ENCODE measurements at places on chromosomes 4 and X.

DNA sequence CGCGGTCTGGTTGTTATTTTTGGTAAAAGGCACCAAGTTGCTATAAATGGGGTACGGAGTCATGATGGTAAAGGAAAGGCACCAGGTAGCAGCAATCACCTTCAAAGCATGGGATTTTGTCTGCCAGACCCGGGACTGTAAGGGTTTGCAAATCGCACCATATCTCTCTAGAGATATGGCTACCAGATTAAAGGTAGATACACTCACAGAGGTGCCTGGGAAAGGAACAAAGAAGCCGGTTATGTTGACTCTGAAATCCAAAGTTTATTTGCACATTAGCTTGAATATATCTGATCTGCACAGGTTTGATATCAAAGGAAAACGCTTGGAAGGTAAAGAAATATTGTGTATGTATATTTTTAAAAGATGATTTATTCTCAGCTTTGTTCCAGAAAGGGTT lies 4.6 kb downstream of the CCKAR start:
- DNase-seq, result no peak

GRCh38 chrX:3962511-3963311 lies 249.3 kb upstream of the PRKX start:
- no peak for DNase-seq

DNA sequence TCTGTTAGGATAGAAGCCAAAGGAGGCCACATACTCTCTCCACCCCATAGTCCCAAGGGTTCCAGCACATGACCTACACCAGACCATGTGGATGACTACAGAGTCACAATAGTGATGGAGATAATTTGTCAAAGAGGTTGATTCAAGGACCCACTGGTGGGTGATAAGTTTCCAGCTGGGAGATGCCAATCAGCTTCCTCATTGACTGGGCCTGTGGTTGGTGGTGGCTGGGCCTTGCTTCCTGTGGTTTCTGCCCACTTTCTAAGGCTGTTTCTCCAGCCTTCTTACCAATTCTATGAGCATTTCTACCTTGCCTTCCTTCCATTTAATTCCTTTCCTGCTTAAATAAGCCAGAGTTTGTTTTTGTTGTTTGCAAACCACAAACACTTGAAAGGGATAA lies 95.5 kb upstream of the CPEB2 start:
- no peak for DNase-seq

DNA sequence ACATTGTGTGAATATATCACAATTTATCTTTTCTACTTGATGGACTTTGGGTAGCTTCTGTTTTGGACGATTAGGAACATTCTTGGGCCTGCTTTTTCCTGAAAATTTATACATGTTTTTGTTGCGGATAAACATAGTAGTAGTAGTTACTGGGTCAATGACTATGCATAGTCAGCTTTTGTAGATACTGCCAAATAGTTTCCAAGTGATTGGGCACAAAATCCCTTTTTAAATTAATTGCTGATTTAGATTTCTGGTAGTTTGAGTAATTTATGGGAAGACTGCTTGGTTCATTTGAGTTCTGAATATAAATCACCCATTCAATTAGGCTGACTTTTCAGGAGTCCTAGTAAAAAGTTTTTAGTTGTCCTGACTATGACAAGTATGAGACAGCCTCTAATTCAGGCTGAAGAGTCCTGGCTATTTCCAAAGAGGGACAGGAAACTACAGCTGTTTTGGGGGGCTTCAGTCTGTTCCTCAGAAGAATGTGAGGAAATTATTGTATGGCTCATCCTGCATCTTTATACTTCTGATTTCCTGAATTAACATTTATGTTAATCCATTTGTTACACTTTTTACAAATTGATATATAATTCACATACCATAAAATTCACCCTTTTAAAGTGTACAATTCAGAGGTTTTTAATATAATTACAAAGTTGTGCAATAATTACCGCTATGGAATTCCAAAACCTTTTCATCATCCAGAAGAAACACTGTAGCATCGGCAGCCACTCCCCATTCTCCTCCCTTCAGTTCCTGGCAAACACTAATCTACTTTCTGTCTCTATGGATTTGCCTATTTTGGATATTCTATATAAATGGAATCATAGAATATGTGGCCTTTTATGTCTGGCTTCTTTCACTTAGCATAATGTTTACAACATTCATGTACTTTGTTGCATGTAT lies 14.2 kb downstream of the LRP2BP start:
- no peak for DNase-seq

DNA sequence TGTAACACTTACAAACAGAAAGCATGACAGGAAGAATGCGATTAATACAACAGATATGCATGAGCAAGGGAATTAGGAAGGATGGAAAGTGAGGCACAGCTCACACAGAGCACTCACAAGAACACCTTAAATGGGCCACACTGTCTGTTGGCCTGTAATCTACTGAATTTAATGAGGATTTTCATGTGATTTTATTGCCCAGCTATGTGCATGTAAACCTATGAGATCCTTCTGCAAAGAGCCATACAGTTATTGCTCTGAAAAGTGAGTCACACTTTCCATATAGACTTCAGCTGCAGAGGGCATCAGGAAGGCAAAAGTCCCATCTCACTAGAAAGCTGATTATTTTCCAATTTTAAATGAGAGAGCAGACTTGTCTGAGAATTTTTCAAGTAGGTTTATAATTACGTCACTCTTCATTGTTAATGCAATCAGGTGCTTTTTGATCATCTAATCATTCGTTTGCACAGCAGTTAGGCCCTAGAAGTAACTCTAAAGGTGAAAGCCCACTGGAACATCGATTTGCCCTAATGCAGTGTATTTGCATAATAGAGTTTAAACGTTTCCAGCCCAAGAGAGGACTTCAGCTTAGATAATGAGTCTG lies 832.7 kb upstream of the INTU start:
- DNase-seq, result no peak

GRCh38 chr4:107330916-107331315 lies 294.8 kb upstream of the DKK2 start:
- DNase-seq, result no peak

DNA sequence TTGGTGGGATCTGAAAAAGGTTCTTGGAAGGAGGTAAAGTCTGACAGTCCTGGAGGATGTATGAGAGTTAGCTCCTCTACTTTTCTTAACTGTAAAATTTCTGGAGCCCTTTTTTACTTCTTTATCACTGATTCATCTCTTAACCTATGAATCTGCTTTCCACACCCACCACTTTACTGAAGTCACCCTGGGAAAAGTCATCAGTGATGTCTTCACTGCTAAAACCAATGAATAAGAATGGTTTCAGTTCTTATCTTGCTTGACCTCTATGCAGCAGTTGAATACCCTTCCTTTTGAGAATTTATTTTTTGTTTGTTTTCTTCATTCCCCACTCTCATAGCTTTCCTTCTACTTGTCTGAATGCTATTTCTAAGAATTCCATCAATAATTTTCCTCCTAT lies 80.0 kb downstream of the AREG start:
- DNase-seq, result no peak

- DNase-seq, result no peak
These were observed 148.7 kb downstream of the PTCHD1 start for GRCh38 chrX:23483396-23483795.

DNA sequence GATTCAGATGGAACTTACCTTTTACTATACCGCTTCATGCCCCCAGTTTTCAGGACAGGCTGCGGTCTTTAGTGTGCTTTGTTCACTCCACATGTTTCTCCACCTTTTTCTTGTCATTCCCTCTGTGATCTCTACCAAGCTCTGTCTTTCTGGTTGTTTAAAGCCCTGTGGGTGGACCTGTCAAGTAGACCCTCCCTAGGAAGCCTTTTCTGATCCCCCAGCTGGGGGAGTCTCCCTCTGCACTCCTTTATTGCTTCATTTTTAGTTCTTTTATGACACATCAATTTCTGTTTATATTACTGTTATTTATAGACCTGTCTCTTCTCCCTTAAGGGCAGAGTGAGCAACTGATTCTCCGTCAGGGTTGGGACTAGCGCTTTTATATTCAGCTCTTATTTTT lies 150.2 kb downstream of the C4orf33 start:
- no peak for DNase-seq

GRCh38 chrX:16930392-16930791 lies 16.1 kb upstream of the REPS2 start:
- DNase-seq, result no peak

DNA sequence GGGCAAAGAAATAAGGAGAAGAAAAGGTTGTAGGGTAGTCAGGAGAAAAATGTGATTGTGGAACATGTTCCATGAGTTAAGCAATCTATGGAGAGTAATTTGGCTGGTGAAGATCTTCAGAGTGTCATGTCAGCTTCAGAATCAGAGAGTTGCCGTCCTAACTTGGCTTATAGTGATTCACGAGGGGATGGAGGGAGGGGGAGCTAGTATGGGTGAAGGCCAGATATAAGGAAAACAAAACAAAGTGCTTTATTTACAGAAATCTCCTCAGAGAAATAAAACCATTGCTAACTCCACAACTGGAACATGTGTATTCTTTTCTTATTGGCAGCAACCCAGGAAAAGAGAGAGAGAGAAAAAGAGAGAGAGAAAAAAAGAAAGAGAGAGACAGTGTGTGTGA lies 256.5 kb upstream of the NRK start:
- no peak for DNase-seq

GRCh38 chrX:68824152-68824433 lies 4.7 kb upstream of the EFNB1 start:
- no peak for DNase-seq

- no peak for DNase-seq
These were observed 39.8 kb downstream of the NPY2R start for GRCh38 chr4:155248002-155248896.

DNA sequence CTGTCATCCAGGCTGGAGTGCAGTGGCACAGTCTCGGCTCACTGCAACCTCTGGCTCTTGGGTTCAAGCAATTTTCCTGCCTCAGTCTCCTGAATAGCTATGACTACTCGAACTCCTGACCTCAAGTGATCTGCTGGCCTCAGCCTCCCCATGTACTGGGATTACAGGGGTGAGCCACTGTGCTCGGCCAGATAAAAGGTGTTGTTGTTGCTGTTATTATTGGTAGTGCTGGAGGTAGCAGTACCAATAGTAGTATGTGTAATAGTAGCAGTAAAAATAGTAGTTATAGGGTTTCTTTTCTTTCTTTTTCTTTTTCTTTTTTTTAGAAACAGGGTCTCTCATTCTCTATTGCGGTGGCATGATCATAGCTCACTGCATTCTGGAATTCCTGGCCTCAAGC lies 592.1 kb downstream of the ARAP2 start:
- DNase-seq, result no peak

DNA sequence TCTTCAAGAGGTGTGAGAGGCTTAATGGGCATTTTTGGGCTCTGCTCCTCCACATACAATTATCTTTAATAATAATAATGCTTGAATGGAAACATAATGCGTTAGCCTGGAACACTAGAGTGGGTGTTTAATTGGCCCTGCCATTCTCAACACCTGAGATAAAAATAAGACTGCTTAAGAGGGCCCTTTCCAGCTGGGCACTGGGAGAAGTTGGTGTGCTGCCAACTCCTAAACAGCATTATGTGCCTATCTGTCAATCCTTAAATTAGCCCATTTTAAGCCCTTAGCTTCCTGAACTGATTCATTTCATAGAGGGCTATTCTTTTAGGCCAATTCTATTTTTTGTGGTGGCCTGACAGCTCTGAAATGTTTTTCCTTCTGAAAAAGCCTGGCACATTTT lies 211.1 kb upstream of the ZIC3 start:
- no peak for DNase-seq

GRCh38 chrX:21853578-21853977 lies 2.2 kb upstream of the YY2 start:
- no peak for DNase-seq

DNA sequence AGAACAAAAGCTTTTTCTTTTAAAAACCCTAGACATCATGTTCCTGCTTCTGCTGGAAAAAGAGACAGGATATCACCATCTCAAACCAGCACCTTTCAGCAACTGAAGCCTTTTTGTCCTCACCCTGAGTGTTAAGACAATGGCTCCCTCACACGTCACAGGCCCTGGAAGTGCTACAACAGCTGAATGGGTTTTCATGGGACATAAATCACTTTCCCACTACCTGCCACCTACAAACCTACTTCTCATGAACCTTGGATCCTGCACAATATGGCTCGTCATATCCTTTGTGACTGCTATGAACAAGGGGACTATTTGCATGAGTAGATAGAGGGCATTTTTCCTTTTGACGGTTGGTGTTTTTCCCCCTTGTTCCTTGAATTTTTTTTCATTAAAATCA lies 93.6 kb downstream of the TSPAN5 start:
- no peak for DNase-seq

- DNase-seq, result no peak
These were observed 10.3 kb upstream of the NAT8L start for GRCh38 chr4:2048831-2049230.

DNA sequence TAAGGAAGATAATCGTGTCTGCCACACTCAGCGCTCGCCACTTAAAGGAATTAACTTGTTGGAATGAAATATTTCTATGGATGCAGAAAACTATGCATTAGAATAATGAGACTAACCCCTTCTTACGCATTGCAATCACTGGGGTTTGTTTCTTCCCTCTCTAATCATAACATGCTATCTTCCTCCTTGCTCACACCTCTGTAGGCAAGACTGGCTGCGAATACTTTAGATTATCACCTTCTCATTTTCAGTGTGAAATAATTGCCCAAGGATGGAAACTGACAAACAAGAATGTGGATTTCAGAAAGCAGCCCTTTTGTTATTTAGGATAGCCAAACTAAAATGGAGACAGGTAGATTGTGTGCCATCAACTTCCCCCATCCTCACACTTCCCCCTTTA lies 349.4 kb downstream of the MID1IP1 start:
- DNase-seq, result no peak

DNA sequence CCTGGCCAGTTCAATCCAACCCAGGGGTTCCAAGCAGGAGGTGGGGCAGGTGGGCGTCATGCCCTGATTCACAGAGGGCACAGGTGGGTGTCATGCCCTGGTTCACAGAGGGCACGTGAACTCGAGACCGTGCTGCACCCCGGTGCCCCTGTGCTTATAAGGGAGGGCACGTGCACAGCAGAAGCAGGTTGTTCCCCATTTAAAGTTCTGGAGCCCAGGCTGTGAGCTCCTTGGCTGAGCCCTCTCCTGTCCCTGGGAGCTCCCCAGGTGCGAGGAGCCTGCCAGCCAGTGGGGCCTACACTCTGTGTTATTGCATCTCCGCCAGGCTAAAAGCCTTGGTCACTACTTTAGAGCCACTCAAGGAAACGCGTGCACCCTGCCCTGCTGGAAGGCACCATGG lies 3.2 kb upstream of the CPZ start:
- no peak for DNase-seq

GRCh38 chrX:154443479-154443910 lies 446 bp upstream of the FAM50A start:
- no peak for DNase-seq

- DNase-seq, result no peak
These were observed 59.2 kb downstream of the ADGRG2 start for GRCh38 chrX:19063030-19063429.

DNA sequence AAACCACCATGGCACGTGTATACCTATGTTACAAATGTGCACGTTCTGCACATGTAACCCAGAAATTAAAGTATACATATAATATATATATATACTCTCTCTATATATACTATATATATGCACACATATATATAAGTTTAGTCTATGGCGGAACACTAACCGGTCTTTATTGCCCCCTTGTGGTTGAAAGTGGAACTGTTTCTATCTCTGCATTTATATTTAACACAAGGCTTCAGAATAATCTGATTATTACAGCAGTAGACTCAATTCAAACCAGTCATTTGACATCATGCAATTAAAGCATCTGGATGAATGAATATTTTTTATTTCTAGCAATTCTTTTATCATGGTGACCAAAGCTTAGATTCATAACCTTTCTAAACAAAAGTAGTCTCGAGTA lies 14.6 kb downstream of the RAB9B start:
- DNase-seq, result no peak

GRCh38 chr4:20101831-20102230 lies 149.9 kb upstream of the SLIT2 start:
- no peak for DNase-seq
